Globus pallidus (tissue), 1 donor: ENCODE measurements at places on chromosomes 2 and 18.

DNA sequence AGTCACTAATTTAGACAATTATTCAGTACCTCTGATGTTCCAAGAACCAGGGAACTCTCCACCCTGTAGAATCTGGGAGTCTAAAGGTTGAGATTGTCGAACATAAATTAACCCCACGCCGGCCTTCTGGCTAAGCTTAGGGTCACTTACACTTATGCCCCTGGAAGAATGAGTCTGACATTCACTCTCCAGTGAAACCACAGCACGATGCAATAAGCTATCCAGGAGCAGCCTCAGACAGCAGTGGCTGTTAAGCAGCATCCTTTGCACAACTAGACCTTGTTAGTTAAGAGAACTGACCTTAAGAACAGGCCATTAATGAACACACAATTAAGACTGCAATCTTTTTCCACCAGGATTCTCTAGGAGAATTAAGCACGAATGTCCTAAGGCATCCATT is 25.0 kb downstream of the SH3YL1 start:
- DNase-seq = peak; percentile 60

- no peak for DNase-seq
Observed at GRCh38 chr2:172260336-172260735, 157.6 kb upstream of the DLX2 start.

GRCh38 chr18:65751155-65752085 is 608 bp downstream of the CDH7 start:
- no peak for DNase-seq

DNA sequence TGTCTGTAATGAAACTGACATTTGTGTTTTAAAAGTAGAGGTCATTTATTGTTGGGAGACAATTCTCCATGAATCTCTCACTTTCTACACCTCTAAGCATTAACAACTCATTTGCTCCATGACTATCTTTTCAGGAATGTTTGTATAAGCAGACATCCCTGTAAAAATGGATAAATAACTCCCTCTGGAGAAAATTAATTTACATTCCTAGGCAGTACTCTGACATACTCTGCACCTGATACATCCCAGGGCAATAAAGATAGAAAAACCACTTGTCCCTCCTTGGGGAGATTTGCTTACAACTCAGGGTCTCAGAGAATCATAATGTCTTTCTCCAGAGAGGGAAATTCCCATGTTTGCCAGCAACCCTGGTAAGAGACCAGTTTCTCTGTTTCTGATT is 1037.7 kb upstream of the SLC39A10 start:
- DNase-seq = no peak

DNA sequence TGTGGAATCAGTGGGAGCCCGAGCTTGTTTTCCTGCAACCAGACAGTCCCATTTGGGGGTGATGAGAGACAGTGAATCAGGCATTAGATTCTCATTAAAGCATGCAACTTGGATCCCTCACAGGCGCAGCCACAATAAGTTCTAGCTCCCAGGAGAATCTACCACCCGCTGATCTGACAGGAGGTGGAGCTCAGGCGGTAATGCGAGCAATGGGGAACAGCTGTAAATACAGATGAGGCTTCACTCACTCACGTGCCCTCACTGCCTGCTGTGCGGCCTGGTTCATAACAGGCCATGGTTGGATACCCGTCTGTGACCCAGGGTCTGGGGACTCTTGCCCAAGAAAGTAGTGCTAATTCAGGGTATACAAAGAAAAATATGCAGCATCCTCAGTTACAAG is 144.8 kb upstream of the RGPD4 start:
- DNase-seq = no peak

DNA sequence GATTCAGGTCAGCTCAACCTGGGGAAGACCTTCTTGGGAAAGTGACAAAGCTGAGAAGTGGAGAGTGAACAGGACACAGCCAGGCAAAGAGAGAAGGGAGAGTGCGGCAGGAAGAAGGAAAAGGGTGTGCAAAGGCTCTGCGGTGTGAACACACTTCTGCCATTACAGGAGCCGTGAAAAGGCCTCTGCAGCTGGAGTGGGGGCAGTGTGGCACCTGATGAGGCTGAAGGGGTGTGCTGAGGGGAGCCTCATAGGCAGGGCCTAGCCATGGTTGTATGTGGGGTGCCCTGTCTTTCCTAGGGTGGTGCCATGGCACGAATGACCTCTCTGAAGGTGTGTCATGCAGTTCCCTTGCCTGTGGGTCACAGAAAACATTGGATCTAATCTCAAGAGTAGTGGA is 347.6 kb downstream of the CYRIA start:
- no peak for DNase-seq

DNA sequence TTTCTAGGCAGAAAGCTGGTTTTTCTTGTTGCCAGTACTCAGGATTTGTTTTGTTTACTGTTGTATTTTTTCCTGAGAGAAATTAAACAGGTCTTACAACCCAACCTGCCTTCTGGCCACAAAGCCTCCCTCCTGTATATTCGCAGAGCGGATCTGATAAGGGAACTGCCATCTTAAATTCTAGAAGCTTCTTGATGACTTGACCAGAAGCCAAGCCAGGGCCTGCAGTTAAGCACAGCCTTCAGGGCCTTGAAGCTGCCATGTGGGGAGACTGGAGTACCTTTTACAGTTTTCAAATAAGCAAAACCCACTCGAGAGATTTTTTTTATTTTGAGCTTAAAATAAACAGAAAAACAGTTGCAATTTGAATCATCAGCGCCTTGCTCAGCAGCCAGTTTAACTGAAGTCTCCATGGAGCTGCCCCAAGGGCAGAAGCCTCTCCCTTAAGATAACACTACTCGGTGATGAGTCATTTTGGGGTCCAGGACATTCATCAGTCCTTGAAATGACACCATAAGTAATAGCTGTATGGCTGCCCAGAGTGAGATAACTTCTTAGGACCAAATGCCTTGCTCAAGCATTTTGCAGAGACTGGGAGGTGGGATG is 51.5 kb upstream of the PHLPP1 start:
- no peak for DNase-seq

GRCh38 chr2:30968660-30969397 is 161.6 kb upstream of the CAPN13 start:
- no peak for DNase-seq

GRCh38 chr2:170354388-170354787 is 176.4 kb downstream of the MYO3B start:
- no peak for DNase-seq

- DNase-seq = no peak
Observed at GRCh38 chr2:182917924-182918323, 51.5 kb upstream of the FRZB start.

DNA sequence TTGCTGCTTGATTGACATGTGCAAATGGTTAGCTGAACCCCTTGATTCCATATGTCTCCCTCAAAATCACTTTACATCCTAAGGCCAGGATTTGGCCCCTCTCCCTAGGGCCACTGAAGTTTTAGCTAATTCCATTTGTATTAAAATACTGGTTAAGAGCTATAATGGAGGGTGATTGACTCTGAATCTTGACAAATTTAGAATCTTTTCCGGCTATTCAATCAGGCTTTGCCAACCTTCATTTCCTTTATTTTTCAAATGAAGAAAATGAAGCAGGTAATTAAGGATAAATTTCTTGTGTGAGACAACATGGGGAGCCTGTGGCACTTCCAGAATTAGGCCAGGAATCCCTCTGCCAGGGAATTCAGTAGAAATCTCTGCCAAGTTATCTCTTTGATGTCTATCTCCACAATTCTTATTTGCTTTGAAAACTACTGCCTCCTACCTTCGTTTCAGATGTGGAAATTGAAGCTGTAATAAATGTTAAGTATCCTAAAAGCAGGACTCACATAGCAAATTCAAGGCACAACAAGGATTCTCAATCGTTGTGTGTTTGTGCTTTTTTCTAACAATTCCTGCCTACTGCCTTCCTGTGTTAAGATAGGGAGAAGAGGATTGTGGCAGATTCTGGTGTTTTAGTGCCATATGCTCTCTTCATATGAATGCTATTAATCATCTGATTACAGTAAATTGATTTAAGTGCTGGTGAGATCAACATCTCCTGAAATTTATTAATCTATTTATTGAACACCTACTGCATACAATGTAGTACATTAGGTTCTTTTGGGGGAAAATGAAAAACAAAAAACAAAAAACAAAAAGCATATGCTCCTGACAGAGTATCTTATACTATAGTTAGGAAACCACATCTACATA is 47.8 kb upstream of the MAP4K3 start:
- no peak for DNase-seq
